CD4-positive, alpha-beta T cell treated with Interleukin-17A for 1 hour (primary cell): ENCODE measurements at places on chromosomes 11 and 22.

DNA sequence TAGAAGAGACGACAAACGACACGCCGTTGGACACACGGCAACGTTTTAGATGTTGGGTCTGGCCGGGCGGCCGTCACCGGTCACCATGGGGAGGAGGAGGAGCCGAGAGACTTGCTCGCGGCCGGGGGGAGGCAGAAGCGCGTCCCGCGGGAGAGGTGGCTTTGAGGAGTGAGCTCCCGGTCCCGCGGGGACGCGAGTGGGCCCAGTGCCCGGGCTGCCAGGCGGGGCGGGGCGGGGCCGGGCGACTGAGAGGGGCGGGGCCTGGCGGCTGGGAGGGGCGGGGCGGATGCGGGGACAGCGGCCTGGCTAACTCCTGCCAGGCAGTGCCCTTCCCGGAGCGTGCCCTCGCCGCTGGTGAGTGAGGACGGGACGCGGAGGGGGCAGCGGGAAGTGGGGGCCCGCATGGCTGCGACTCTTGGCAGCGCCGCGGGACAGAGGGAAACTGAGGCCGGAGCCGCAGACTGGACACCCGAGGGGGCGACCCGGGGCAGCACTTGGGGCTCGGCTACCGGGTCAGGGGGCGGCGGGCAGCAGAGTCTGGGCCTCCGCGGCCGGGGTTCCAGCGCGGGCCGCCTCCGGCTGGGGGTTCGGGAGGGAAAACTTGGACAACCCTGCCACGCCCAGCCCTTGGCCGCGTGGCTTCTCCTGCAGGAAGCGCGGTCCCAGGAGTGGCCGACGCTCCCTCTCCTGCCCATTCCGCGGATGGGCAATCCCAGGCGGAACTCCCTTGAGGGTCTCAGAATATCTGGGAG is at the start of gene TSPO:
Gene TSPO, plus strand, starts transcription at position 309 of the 752 bp plus-strand sequence. CDS start 7,680 bp downstream, outside the sequence.
- peak; percentile 69 for DNase-seq

DNA sequence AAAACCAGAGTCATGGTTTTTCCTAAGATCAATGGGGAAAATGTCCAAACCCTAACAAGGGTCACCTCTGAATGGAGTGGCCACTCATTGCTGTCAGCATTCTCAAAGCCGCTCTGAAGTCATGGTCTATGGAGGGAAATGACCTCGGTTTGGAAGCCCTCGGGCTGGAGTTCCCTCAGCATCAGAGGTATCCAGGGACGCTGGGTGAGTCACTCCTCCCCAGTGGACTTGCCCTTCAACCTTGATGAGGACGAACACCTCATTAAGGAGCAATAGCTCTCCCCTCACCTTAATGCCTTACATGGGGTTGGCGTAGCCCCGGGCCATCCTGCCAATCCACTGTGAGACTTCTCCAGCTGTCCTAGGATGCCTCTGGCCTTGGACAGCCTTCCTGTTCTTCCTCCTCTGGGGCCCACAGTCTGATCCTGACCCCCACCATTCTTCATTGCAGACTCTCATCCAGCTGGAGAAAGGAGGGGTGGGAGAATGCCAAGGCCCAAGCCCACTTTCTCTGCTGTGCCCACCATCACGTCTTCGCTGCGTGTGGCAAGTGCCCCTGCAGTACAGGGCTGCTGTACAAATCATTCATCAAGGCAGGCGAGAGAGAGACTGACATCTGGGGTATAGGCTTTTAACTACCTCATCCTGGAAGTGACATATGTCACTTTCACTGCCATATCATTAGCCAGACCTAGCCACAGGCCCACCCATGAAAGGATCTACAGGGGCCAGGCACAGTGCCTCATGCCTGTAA is 25.4 kb upstream of the MYH9 start:
- no peak for DNase-seq

DNA sequence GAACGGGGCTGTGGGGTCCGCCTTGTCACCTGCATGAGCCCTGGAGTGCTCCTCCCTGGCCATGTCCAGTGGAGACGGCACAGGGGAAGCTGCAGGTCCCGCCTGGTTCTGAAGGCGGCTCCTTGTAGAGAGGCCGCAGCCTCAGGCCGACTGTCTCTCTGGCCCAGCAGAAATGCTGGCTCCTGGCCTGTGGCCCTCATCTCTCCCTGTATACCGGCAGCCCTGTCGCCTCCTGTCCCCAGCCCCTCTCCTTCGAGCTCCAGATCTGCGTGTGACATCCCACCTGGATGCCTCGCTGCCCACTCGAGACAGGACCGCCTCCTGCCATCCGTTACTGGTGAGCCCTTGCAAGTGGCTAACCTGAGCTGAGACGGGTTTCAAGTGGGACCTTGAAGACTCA is 73.6 kb downstream of the PHF21B start:
- no peak for DNase-seq

- DNase-seq: no peak
These were observed 61.1 kb downstream of the IRAG1 start for GRCh38 chr11:10632483-10632882.

- no peak for DNase-seq
These were observed 2.1 kb upstream of the AHNAK start for GRCh38 chr11:62548545-62549335.

DNA sequence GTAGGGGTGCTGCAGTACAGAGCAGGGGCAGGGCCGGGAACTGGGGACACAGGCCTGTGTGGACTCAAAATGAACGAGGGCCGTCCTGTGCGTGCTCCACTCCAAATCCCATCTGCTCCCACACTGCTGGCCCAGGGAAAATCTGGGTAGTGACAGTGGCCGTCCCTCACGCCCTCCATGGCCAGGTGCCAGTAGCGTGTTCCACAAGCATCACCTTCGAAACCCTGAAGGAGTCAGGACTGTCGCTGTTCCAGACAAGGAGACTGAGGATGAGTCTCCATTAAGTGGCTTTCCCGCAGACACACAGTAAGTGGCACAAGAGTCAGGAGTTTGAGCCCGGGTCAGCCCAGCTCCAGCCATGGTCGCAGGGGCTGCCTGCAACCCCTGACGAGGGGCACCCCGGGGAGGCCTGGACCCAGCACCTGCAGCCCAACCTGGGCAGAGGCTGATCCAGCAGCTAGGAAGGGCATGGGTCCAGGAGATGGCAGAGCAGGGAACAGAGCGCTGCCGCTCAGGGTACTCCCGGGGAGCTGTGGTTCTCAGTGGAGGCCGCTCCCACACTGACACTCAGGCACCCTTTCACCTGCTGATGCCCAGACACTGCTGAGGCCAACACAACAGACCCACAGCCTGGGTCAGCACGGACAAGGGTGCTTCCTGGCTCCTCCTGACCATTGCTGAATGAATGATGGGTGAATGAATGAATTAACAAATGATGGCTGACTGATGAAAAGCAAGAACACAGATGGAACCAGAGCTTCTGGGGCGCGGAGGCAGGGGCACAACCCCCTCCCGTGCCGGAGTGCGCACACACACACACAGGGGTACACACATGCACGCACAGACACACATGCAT is 35.3 kb downstream of the IGF2 start:
- no peak for DNase-seq

- no peak for DNase-seq
These were observed 11.8 kb downstream of the MUC2 start for GRCh38 chr11:1086171-1087102.

- no peak for DNase-seq
These were observed 12.3 kb downstream of the BLID start for GRCh38 chr11:122103726-122104125.

GRCh38 chr22:37898441-37899181 is 7.5 kb upstream of the MICALL1 start:
- no peak for DNase-seq

DNA sequence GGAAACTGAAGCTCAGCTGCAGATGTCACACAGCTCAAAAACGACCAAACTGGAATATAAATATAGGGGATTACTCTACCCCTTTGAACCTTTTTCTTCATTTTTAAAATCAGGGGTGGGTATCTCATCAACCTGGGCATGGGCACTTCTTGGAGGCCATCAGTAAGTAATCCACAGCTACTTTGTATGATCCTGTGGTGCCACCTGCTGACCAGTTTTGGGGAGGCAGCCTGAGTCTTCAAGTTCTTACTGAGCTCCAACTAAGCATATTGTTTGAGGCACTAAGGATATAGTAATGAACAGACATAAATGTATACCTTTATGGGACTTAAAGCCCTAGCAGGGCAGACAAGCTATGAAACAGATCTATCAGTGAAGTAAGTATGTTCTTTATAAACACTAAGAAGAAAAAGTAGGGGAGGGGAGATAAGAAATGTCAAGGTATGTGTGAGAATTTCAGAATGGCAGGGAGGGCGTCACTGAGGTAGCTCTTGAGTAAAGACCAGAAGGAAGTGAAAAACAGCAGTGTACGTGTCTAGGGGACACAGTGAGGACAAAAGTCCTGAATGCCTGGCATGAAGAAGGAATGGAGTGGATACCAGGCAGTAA is 18.4 kb downstream of the TUB start:
- peak; percentile 68 for DNase-seq

DNA sequence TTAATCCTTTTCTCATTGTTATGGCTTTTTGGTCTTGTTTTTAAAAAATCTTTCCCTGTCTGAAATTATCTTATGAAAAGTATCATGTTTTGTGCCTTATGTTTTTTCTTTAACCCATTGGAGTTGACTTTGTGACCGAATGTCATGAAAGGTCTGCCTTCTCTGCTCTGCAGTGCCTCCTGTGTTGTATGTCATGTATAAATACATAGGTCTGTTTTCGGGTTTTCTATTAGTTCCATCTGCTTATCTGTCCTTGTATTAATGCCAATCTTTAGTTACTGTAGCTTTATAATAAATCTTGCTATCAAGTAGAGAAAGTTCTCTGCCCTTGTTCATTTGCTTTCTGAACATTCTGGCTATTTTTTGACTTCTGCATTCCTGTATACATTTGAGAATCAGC is 73.0 kb downstream of the ZBTB44 start:
- DNase-seq: no peak

DNA sequence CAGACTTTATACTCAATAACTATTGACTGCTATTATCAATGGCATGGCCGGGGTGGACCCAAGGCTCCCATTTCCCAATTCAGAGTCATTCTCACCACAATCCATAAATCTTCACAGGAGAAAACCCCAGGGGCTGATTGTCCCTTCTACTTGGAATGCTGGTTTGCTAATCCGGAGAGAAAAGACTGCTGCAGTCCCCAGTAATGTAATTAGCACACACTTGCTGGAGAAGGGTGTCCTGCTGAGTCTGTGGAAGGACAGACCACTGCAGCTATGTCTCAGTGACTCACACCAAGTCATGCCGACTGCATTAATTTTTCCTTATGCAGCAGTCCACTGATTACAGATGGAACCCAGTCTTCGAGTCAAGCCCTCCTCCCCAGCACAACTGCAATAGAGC is 5.9 kb upstream of the ETS1 start:
- DNase-seq: no peak

GRCh38 chr22:47320560-47320959 is 558.1 kb downstream of the TBC1D22A start:
- no peak for DNase-seq

DNA sequence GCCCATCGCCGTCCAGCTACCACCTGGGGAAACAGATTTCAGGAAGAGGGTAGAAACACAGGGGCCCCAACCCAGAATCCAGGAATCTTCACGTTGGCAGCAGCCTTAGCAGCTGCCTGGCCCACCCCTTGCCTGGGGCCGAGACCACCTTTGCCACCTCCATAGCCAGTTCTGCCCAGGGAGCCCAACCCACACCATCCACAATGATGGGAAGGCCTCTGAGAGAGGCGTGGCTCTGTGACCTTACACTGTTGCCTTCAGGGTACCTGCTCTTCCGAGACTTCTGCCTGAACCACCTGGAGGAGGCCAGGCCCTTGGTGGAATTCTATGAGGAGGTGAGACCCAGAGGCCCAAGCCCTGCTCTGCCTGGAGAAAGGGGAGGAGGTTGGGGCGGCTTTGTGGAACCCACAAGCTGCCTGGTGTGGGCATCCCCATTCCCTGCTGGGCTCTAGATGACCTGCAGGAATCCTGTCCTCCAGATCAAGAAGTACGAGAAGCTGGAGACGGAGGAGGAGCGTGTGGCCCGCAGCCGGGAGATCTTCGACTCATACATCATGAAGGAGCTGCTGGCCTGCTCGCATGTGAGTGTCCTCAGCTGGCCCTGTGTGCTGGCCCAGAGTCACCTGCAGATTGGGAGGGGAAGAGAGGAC is 10.0 kb upstream of the ANKRD13D start:
- DNase-seq: no peak

- DNase-seq: no peak
These were observed 130.5 kb downstream of the FAM76B start for GRCh38 chr11:95659088-95659487.

- DNase-seq: no peak
These were observed 28.4 kb downstream of the RASD2 start for GRCh38 chr22:35568751-35569739.

- DNase-seq: no peak
These were observed 573 bp downstream of the STK33 start for GRCh38 chr11:8593455-8593854.

DNA sequence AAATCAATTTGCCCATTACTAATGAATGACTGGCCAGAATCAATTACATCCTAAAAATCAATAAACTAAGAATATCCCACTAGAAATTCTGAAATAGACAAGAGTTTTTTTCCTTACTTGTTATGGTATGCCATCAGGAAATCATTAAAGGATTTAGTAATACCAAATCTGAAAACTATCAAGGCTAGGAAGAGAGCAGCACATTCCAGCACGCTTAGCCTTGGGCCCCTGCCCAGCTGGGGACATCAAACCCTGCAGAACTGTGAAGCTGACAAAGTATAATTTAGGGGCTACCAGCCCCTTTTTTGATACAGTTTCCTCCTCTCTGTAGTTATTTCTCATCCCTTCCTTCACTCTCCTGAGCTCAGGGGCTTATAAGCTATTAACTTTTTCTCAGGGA is 247.8 kb upstream of the ZC3H12C start:
- DNase-seq: no peak

DNA sequence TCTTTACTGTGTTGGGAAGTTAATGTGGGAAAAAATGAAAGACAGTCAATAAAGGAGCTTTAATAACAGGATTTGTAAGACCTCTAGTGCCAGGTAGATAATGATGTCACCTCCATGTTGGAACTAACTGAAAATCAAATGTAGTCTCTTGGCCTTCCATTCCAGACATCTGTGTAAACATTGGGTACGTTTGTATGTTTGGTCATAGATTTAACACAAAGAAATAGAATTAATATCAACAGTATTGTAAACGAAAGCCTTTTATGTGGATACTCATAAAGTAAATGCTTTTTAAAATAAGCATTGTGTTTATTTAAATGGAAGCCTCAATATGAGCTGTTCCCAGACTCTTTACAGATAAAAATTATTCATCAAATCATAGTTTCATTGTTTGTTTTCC is 605.7 kb downstream of the METTL15 start:
- no peak for DNase-seq

GRCh38 chr11:64767344-64768299 is 7.8 kb upstream of the PYGM start:
- peak; percentile 85 for DNase-seq

DNA sequence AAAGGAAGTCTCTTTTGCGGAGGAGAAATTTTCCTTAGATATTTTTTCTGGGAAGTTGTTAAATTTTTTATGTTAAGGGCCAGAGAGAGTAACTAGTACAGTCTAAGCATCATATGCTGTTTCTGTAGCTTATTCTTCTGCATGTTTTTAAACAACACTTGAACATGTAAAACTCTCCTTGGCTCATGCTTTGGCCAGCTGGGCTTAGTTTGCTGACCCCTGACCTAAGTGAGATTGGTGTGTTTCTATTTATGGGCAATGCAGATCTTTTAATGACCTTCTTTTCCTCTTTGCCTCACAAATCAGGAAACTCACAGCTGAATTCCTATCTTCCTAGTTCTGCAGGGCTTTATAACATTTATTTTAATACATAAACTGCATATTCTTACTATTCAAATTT is 942.5 kb downstream of the OPCML start:
- DNase-seq: no peak
